ENCODE measurements at places on chromosomes 5 and 9. TPM values are rescaled to one million over a fixed set of nuclear protein-coding genes. Genes with fewer than 3 reads are reported as not detected.

The PCDHB3 gene
- total RNA-seq: 2.3 TPM

The TMEM267 gene
- 3.1 TPM for total RNA-seq

The CD14 gene
- 0.13 TPM for total RNA-seq

The CDX1 gene
- 0.22 TPM for total RNA-seq
